ENCODE measurements at places on chromosomes 5 and 9.

- DNase-seq, result no peak
Measured at GRCh38 chr5:39020458-39020857, 53.7 kb downstream of the RICTOR start.

- DNase-seq, result no peak
Measured at GRCh38 chr5:150234576-150235499, 45.0 kb downstream of the SLC6A7 start.

- DNase-seq, result no peak
Measured at GRCh38 chr9:114097613-114098020, 1.5 kb downstream of the KIF12 start.

- no peak for DNase-seq
Measured at GRCh38 chr9:27818348-27818747, 245.1 kb upstream of the C9orf72 start.

DNA sequence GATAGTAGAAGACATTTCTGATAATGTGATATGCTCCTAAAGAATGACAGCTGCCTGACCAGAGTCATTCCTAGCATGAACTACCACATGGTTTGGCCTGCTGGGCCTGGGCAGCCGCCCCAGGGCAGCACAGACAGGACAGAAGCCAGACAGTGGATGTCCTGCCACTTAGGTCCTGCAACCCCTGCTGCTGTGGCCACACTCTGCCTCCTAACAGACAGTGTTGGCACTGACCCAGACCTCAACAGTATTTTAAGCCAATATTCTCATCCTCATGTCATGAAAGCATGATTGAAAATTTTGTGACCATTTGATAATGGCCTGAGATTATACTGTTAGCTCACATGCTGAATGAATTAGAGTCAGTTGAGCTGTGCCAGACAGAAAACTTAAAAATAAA, 15.8 kb downstream of the CENPP start:
- DNase-seq, result no peak

GRCh38 chr5:88540471-88541115, 271.9 kb upstream of the TMEM161B start:
- no peak for DNase-seq

GRCh38 chr5:37165761-37166160, 83.4 kb downstream of the CPLANE1 start:
- no peak for DNase-seq

DNA sequence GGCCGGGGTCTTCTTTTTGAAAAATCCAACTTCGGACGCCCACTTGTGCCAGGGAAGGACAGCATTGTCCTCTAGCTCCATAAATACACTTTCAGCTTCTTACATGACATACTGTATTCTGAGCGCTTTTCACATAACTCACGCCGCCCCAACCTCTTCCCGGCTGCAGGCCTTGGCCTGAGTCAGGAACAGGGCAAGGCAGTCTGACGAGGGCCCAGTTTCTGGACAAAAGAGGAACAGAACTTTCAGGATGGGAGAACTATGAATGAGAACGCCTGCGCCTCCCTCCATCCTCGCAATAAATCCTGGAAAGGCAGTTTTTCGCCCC, 650 bp downstream of the DCTN4 start:
- no peak for DNase-seq

DNA sequence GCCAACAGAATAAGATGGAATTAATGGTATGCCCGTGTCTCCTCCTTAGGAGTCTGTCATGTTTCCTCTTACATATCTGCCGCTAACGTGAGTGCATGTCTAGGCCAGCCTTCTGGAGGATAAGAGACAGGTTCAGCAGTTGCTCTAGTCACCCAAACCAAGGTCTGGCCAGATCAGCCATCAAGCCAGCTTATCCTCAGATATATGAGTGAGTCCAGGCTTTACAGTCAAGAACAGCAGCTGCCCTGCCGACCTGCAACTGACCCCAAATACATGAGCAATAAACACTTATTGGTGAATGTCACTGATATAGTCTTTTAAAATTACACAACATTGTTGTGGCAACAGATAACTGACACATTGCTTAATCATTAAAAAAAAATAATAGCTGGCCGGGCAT, 123.5 kb downstream of the TSSK1B start:
- DNase-seq, result no peak

DNA sequence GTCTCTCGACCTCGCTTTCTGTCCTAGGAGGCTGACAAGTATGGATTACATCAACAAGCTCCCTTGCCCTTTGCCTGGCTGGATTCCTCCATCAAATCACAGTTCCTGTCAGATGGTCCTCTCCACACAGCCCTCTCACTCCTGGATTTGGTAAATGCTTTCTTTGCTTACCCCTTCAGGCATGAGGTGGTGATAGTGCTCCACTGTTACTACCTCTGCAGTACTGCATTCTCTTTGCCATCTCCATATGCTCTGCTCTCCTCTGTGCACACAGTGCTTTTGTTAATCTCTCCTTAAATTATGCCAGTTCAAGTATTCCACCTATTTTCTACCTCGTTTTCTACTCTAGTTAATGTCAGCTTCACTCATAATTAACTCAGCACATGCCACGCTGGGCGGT, 279.2 kb downstream of the DMAC1 start:
- DNase-seq, result no peak

DNA sequence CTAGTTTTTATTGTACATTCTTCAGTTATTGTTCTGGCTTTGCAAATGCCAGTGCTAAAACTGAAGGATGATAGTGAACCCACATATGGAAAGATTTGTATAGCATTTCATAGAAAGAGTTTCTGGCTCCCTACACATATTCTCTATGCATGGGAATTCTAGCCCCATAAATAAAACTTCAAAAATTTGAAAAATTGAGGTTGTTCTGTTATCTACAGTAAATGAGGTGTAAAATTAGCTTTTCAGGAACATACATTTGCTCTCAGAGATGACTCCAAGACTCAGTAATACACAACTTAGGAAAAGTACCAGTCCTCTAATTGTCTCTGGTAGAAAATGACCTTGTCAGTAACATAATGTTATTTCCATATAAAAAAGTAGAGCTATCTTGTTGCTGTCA, 80.2 kb upstream of the DPYSL3 start:
- no peak for DNase-seq

GRCh38 chr5:89343666-89344065, 460.7 kb upstream of the MEF2C start:
- DNase-seq, result no peak

- no peak for DNase-seq
Measured at GRCh38 chr9:134208310-134208841, 44.0 kb upstream of the RNU6ATAC start.

- DNase-seq, result no peak
Measured at GRCh38 chr9:89533411-89534095, 35.6 kb upstream of the SEMA4D start.

- DNase-seq, result no peak
Measured at GRCh38 chr5:131786900-131787692, 9.7 kb downstream of the FNIP1 start.

GRCh38 chr9:98100456-98100855, 18.6 kb downstream of the TRIM14 start:
- no peak for DNase-seq

- DNase-seq, result no peak
Measured at GRCh38 chr9:90943341-90943740, 141.7 kb downstream of the SYK start.

- no peak for DNase-seq
Measured at GRCh38 chr5:118354797-118355196, 633.5 kb downstream of the DTWD2 start.

DNA sequence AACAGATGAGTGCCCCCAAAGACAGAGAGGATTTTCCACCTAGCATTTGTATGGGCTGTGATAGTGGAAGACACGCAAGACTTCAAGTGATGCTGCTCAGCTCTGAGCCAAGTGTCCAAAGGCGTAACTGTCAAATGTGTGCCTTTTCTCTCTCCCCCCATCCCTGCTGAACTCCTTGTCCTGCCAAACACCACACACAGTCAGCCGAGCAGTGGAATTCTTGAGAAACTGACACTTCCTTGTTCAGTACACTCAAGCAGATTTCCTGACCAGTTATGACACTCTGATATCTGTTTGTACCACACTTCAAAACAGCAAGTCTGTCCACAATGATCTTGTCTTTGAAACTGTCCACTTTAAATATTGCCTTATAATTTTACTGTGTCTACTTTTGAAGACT, 166.4 kb downstream of the PIK3R1 start:
- DNase-seq, result no peak

GRCh38 chr5:67000794-67001475, 195.7 kb downstream of the CD180 start:
- DNase-seq, result no peak

DNA sequence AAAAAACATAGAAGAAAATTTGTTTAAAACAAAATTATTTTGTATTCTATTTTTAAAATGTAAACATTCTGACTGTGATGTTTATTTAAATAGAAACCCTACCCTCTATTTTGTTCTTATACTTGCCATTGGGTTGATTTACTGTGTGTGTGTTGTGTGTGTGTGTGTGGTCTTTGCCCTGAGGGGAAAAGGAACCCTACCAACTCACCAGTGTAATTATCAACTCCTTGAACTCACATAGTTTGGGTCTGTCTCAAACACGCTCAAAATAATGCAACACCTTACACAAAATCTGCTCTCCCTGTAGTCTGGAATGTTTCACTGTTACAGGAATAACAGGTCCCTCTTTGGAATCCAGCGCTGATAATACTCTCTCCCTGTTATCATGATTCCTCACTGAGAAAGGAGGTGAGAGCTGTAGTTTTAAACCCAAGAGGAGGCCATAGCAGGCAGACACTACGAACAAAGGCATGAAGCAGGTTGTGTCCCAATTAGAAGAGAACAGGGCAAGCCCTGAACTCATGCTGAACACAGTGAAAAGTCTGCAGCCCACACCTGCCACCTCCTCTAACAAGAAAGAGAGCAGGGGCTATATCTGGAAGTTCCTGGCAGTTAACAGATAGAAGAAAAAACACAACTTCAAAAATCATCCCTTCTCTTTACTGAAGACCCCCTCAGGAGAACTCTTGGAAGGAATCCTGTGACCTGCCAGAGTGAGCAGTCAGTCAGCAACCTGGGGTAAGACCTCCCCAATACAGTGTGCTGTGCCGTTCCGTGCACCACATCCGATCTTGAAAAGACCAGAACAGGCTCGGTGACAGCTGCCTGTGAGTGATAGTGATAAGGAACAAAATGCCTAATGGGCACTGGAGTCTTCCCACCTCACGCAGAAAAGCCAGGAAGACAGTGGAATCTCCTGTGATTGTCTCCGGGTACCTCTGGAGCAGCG, 608.1 kb upstream of the ADAMTS16 start:
- DNase-seq, result no peak

DNA sequence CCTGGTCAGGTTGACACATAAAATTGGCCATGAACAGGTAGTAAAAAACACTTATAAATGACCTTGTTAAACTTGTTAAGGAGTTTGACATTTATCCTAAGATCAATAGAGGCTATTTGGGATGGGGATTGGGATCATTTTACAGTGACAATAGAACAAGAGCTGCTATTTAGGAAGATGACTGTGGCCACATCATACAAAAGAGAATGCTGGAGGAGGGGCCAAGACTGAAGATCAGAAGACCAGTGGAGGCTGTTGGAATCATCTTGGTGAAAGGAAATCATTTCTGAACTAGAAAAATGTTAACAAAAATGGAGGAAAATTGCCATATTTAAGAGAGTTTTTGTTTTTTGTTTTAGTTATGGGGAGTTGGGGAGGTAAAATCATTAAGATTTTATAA, 304.8 kb upstream of the TLE4 start:
- DNase-seq, result no peak

DNA sequence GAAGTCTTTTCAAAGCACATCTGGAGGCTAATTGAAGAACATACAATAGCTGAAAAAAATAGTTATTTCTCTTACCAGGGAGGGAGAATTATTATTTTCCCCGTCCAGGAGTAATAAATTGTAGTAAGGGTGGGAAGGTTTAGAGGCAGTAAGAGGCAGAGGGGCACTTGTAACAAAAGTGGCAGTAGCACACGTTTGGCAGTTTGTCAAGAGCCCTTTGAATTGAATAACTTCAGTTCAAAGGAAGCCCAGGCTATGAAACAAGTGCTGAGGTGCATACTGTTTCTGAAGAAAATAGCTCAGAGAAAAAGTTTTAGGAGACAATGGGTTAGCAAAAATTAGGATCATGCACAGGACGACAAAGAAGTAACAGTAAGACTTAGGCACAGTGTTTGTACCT, 451.3 kb downstream of the LRRC70 start:
- no peak for DNase-seq

DNA sequence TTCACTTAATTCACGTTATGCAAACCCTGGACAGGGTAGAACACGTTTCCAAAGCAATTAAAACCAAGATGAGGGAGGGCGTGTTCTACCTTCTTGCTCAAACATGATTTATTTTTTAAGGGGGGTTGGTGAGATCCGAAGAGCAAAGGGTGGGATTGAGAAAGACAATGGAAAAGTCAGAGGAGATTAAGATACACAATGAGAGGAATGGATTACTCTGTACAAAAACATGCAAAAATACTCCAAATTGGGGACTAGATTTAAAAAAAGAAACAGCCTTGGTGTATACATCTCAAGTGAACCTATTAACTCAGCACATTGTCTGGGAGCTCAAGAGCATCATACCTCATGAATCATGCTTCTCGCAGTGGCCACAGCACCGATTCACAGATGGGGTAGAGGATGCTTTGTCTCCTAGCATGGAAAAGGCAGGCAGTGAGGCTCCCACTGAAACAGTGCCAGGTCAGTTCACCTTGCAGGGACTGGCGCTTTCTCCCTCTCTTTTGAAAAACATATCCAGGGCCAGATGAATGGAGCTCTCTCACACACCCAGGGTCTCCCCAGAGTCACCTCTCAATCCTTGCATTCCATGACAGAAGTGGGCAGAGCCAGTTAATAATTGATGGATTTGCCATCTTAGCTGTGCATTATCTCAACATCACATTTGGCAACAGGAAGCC, 459.7 kb downstream of the BNC2 start:
- no peak for DNase-seq

DNA sequence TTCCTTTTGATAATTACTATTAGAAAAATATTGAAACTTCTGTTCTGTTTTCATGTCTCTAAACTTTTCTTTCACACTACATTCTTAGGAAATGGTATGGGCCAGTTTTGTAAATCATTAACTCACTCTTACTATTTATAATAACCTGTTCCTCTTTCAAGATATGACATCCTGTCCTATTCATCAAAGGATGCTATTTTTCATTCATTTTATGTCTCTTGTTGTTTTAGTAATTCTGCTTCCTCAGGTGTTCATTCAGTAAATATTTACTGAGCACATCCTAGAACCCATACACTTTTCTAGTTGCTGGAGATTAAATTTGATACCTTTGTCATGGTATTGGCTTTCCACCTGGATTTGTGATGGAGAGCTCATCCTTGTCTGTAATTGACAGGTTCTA, 58.0 kb downstream of the GDA start:
- no peak for DNase-seq
